ENCODE measurements at places on chromosomes 11 and 22.

- no peak for DNase-seq
Observed at GRCh38 chr11:10645212-10645795, 48.3 kb downstream of the IRAG1 start.

DNA sequence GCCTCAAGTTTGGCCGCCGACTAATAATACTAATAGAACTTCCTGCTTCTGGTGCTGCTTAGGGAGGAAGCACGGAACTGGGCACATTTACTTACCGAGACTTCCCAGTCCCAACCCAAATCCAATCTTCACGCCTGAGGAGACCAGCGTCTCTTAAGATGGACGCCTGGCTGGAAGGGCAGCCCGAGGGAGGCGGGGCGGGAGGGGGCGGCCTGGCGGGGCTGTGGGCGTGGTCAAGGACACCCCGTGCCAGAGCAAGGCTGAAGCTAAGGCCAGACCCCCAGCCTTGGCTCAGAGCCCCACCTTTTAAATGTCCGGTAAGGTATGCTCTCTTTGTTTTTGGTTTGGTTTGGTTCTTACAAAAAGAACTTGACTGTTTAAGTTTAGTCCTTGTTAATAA, at the start of gene GDPD4:
TSS of gene GDPD4 (minus strand) at position 177 of the 400 bp plus-strand sequence. CDS start 16,549 bp downstream, outside the sequence.
- no peak for DNase-seq

DNA sequence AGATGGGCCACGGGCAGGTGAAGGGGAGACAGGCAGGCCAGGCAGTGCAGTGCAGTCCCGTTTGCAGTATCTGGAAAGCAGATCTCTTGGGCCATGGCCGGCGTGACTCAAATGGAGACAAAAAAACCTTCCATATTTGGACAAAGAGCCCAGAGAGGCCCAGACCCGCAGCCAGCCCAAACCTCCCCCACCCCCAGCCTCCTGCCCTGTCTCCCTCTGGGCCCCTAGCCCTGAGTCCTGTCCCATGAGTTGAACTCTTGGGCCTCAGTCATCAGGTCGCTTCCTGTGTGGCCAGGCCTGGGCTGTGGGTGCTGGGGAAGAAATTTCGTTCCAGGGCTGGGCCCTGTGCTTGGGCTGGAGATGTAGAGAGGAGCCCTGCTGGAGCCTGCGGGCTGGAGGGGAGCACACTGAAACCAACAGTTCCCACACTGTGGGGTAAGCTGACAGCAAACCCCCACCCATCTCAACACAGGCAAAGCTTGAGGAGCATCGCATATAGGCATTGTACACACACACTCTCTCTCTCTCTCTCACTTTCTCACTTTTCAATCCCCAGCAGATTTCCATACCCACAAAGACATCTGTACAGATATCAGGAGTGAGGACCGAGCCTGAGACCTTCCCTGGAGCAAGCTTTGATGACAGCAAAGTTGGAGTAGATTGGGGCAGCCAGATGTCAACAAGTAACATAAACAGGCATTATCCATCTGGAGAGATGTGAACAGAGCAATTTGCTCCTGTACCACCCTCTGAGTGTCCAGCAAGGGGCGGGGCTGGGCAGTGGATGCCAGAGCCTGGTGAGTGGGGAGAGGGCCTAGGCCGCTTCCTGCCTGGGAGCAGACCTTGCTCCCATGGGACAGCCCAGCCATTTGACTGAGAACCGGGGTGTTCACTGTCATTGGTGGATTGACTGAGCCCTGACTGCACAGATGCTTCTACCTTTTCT, 17.2 kb downstream of the ARHGEF17 start:
- no peak for DNase-seq

GRCh38 chr22:20509344-20510047, 2.1 kb downstream of the MED15 start:
- no peak for DNase-seq

GRCh38 chr11:68193018-68193417, 20.1 kb downstream of the KMT5B start:
- DNase-seq = no peak

- DNase-seq = no peak
Observed at GRCh38 chr11:101511065-101511464, 72.7 kb downstream of the TRPC6 start.

- DNase-seq = no peak
Observed at GRCh38 chr22:37018815-37019308, 385 bp downstream of the TST start.

DNA sequence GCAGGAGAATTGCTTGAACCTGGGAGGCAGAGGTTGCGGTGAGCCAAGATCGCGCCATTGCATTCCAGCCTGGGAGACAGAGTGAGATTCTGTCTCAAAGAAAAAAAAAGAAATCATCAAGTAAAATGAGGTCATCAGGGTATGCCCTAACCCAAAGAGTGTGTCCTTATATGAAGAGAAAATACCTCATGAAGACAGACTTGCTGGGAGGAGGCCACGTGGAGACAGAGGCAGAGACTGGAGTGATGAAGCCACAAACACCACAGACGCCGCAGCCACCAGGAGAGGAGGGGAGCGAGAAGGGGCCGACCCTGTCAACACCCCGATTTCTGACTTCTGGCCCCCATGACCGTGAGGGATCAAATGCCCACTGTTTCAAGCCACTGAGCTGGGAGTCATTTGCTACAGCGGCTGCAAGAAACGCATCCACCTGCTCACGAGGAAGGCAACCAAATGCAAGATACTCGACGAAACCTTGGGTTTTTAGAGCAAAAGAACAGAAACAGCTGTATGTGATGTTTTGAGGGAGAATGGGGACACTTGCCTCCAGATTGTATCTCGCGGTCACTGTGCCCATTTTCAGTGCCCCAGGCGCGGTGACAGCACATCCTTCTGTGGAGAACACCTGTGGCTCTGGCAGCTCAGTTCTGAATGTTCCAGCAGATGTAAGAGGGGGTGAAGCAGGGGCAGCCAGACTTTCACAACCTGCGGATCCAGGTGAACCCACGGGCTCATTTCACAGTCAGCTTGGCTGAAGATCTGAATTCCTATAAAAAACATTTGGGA, 1317.2 kb downstream of the TBC1D22A start:
- DNase-seq = no peak

DNA sequence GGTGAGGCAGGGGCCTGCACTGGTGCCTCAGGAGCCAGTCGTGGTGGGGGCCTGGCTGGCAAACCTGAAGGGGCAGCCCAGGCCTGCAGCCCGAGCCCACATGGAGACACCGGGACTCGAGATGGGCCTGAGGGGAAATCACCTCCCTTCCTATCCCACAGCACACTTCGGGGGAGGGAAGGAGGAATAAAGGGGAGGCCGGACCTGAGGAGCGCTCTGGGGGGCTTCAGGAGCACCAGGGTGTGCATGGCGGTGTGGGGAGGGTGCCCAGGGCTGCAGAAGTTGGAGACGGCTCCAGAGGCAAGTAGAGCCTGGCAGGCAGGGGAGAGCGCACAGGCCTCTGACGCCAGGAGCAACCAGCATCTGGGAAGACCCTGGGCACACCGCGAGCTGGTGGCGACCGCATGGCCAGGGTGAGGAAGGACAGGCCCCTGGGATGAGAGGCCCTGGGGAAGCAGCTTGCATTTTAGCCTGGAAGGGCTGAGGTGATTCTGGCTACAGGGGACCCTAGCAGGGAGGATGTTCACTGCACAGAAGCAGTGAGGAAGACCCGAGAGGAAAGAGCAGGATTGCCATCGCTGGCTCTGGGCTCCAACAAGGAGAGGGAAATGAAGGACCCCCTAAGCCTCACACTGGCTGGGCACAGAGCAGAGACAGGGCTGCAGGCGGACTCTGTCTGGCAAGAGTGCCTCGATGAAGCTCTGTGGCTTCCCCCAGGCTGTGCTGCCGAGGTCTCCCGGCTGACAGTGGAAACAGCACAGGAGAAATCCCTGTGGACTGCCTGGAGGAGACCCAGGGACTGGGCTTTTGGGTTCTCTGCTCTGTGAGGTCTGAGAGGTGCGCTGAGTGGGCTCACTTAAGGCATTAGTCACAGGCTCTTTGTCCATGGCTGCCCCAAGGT, 457.7 kb downstream of the BRD1 start:
- DNase-seq = no peak

DNA sequence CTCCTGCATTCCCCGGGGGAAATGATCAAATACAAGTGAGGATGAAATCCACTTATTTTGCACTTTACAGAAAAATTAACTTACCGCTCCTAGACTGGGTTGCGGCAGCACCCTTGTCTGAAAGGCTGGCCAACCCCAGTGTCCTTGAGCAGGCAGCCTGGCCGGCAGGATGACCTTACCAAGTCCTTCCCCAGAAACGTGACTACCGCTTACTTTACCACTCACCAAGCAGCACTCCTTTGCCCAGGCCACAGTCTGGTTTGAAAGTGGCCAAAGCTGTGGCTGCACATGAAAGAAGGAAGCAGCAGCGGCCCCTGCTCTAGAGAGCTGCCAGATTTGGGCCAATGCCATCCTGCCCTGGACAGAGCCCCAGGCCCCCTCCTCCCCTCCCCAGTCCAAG, 20.3 kb downstream of the MYH9 start:
- DNase-seq = no peak

- DNase-seq = no peak
Observed at GRCh38 chr22:37021710-37022482, 2.4 kb downstream of the MPST start.

GRCh38 chr11:79508461-79508860, 67.6 kb upstream of the TENM4 start:
- no peak for DNase-seq

GRCh38 chr11:6414874-6415328, 4.0 kb downstream of the APBB1 start:
- DNase-seq = no peak

GRCh38 chr11:34050581-34051348, 766 bp upstream of the CAPRIN1 start:
- no peak for DNase-seq

DNA sequence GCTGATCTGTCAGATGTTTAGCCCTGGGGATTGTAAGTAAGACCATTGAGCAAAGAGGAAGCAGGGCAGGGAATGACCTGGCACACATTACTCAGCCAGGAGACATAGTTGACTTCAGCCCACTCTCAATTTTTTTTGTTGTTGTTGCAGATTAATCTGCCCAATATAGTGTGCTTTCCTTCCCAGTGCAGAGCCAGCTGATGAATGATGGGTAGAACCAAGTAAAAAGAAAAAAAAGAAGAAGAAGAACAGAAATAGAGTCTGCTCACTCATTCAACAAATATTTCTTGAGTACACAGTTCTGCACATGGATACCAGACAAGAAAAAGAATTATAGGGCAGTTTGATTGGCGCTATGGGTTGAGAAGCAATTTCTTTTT, 292.7 kb downstream of the ETS1 start:
- DNase-seq = no peak

- no peak for DNase-seq
Observed at GRCh38 chr11:72309074-72309598, 65.2 kb upstream of the PHOX2A start.
